ENCODE measurements at places on chromosomes 4 and X.
A peak's percentile ranks its signal among the peaks of the same experiment; 100 is the strongest.

DNA sequence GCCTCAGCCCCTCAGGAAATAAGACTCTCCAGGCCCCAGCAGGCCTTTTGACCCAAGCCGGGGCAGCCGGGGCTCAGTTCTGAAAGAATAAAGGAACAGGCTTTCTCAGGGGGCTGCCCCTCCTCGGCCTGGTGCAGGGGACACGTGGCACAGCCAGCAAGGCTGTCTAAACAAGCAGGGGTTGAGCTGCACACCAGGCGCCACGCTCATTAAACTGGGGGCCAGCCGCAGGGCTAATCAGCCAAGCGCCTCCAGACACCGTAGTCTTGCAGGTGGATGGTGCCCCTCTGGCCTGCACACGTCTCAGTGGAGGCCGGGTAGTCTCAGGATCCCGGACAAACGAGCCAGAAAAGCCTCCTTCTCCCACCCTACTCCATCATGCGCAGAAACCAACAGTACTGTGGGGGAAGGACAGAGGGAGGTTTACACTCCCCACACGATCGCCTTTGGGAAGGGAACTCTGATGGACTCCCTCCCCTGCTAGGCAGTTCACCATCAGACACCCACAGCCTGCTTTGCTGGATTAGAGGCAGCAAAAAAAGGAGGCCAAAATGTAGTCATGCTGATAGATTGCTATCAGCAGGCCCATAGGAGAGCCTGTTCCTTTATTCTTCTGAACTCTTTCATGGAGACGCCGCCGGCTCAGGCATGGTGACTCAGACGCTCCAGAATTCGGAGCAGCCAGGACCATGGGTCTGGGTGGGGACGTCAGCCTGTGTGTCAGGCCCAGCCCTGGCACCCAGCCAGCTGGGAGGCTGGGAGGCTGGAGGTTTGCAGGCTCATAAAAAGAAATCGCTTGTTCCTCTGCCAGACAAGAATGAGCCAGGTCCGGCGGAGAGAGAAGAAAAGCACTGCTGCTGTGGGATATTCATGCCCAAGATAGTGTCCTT is 342.4 kb downstream of the BCOR start:
- DNase-seq = peak; percentile 93

- no peak for DNase-seq
Observed at GRCh38 chr4:155304375-155304774, 72.4 kb downstream of the MAP9 start.

DNA sequence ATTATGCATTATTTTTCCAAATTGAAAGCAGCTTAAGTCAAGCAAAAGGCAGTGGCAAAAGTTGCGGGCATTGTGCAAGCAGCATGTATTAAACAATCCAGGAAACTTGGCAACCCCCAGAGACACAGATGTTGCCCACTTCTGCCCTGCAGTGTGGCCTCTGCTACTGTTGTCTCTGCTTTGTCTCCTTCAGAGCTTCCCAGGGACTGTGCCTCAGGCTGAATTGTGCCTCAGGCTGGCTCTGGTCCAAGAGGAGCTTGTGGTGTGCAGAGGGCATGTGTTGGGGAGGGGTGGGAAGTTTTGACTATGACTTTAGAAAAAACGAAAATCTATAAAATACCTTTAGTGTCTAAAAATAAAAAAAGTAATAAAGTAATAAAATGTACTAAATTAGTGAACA is 201.4 kb downstream of the CCSER1 start:
- DNase-seq = peak; percentile 26

DNA sequence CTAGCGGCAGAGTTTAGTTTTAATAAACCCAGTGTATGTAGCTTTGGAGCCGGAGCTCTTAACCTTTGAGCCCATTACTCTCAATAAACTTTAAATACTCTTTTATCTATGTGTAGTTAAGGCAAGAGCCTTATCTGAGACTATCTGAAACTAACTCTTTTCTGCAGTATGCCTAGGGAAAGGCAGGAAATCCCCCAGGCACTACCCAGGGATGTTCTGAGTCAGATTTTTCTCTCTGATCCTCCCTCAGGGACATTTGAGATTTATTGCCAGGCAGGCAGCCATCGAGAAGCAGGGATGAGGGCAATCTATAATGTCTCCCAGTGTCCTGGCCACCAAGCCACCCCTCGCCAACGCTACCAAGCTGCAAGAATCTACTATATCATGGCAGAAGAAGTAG is 39.1 kb downstream of the HEPH start:
- DNase-seq = no peak

DNA sequence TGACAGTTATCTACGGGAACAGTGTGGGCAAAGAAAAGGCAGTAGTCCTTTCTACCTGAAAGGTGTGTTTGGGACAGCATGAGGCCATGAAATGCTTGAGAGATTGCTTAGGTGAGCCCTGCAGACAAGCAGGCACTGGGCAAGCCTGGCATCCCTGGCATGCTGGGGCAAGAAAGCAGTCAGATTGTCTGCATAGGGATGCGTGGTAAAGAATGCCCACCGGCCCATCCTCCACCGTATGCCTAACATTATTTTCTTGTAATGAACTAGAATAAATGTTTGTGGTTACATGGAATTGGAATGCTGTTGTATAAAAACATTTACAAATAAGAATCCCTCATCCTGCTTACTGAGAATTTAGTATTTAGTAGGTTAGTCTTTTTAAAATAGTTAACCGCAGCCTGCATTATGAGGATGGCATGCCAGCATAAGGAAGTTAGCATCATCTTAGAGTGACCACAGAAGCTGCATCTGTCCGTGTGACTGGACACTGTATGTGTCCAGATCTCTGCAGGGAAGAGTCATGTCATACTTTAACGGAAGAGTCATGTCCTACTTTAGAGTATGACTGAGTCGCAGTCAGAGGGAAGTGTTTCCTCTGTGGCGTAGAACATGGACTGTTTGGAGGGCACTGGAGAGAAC is 18.9 kb downstream of the ZBTB49 start:
- peak; percentile 96 for DNase-seq

GRCh38 chrX:113828470-113828869 is 755.4 kb upstream of the HTR2C start:
- DNase-seq = no peak

GRCh38 chr4:167775375-167775774 is 317.0 kb upstream of the ANXA10 start:
- no peak for DNase-seq

DNA sequence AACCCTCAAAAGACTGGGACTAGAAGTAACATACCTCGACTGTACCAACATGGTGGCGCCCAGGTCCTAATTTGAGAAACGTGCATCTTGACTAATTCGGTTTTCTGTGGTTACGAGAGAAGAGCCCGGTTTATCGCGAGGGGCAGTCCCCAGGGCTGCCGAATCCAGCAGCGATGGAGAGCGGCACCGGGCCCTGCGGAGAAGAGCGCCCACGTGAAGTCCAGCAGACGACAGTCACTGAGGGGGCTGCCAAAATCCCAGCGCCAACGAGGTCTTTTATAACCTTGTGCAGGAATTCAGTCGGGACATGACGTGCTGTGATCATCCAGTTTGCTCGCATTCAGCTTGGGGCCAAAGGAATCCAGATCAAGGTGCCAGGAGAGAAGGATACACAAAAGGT is 187.5 kb upstream of the SLITRK2 start:
- no peak for DNase-seq

Data from mesenchymal stem cell (in vitro differentiated cells and primary cell).